Activated naive CD4-positive, alpha-beta T cell treated with anti-CD3 and anti-CD28 coated beads, Interleukin-2, amount 10 ng/mL, durations not matched to agents 5 hours and 36 hours (primary cell): ENCODE measurements at places on chromosomes 2 and 18. TPM values are rescaled to one million over a fixed set of nuclear protein-coding genes. Genes with fewer than 3 reads are reported as not detected.

Gene CAPN14
- total RNA-seq, result not detected

Gene CABYR
- total RNA-seq, result 1.1 TPM

Gene CYP27A1
- 0.10 TPM for total RNA-seq

Gene GBX2
- not detected for total RNA-seq

Gene XDH
- total RNA-seq, result 1.2 TPM

Gene SEPTIN10
- total RNA-seq, result 1.0 TPM

Gene IL36A
- total RNA-seq, result not detected

Gene GYPC
- total RNA-seq, result 204 TPM

Gene SPP2
- total RNA-seq, result not detected
